ENCODE measurements at places on chromosomes 7 and 10.
A peak's percentile ranks its signal among the peaks of the same experiment; 100 is the strongest.

GRCh38 chr10:110746254-110746826 is 102.2 kb downstream of the RBM20 start:
- DNase-seq = peak; percentile 1

GRCh38 chr10:132245056-132245455 is 58.3 kb downstream of the DPYSL4 start:
- DNase-seq = no peak

DNA sequence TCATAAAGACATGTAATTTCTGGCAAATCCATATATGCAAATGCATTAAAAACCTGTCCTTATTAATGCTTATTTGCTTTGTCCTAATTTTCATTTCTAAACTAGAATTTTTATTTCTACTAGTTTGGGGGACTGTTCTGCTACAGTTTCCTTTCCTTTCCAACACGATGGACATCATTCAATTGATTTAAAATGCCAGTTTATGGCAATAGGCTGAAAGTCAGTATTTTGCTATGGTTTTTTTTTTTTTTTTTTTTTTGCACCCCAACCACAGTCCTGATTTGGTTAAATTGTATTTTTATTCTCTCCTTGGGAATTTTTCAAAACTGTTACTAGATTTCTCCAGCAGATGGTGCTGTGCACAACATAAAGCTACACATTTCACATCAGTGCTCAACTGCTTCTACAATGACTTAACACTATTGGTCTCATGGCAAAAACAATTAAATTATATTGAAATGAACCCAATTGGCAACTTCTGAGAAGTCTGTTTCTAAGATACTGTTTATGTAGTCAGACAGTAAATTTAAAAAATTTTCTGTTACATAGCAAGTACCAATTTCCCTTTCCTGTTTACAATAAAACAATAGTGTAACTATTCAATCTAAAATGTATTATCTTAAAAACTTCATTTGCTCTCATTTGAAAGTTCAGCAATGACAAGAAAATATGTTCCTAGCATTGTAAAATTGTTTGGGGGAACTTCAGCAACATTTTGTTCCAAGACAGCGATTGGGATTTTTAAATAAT is 193.8 kb upstream of the CCDC6 start:
- DNase-seq = peak; percentile 5

- DNase-seq = no peak
These were observed 214.6 kb downstream of the SORCS1 start for GRCh38 chr10:106949680-106950478.

GRCh38 chr10:69802424-69803161 is 887 bp downstream of the COL13A1 start:
- DNase-seq = no peak

DNA sequence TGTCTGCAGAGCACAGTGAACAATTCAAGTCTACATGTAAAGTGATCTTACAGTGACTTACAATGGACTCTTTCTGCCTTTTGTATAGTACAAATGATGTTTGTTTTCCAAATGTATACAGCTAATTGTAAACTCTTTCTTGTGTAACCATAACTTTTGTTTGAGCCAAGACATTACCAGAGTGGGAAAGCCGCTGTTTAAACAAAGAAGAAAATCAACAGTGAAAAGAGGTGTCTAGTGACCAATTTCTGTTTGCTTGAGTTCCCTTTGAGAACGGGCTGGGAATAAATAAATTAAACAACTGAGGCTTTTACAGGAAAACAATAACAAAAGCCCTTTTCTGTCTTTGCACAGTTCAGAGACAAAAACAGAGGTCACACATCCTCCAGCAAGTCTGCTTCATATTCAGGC is 1163.4 kb downstream of the CNTNAP2 start:
- DNase-seq = no peak

- DNase-seq = no peak
These were observed 114.2 kb upstream of the ADAM12 start for GRCh38 chr10:126502441-126502840.

- no peak for DNase-seq
These were observed 40.0 kb downstream of the ZNF33B start for GRCh38 chr10:42598249-42598873.

GRCh38 chr7:94094298-94094697 is 90.1 kb upstream of the BET1 start:
- no peak for DNase-seq

DNA sequence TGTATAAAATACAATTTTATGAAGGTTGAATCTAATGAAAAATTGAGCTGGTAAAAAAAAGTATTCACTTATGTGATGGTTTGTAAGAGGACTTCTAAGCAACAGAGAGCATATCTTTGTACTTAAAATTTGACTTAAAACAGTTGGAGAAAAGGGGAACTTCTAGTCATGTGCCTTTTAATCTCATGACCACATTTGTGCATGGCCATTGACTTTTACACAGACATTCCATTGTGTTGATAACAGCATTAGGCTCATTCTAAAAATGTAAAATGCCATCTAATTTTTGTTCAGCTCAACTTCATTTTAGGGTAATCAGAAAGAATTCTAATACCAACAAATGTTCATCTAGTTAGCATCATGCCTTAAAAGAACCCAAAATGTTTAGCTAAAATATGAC is 119.9 kb downstream of the HPSE2 start:
- DNase-seq = no peak

All from SK-N-MC (cell line).